ENCODE measurements at places on chromosomes 16 and 17.

DNA sequence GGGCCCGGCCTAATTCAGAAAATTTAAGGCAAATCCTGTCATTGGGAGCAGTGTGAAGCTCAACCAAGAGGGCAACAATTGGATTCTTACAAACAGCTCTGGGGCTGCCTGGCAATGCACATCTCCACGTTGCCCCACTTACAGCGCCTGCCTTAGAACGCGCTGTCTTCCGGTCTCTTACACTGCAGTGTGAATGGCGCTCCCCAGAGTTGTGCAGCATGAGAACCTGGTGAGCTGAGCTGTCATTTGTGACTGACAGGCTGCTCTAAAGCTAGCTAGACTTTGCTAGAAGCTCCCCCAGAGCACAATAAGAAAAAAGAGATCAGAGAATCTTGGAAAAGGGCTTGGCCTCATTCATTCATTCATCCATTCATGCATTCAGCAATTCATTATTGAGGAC is 64.5 kb upstream of the PLCG2 start:
- DNase-seq: no peak
- H3K27ac ChIP-seq: no peak overlapping the region
- no peaks in the 10 kb centered on the region for H3K27me3 ChIP-seq
- no peak overlapping the region for H3K4me3 ChIP-seq

DNA sequence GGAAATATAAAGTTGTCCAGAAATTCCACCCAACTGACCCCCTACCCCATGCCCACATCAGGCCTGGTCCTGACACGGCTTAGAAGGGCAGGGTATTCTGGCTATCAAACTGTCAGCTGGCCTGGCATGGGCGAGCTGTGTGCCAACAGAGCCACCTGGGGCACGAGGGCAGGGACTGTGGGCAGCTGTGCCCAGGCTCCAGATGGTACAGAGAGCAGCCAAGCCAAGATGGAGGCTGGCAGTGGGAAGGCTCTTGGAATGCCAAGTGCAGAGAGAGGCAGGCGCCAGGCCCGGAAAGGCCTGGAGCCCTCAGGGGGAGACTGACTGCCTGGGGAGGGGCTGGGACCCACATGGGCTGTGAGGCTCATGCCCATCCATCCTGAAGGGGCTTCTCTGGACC is 24.3 kb upstream of the PHF12 start:
- H3K4me3 ChIP-seq: no peak overlapping the region
- H3K27ac ChIP-seq: no peak overlapping the region
- H3K4me1 ChIP-seq: no peaks in the 10 kb centered on the region

DNA sequence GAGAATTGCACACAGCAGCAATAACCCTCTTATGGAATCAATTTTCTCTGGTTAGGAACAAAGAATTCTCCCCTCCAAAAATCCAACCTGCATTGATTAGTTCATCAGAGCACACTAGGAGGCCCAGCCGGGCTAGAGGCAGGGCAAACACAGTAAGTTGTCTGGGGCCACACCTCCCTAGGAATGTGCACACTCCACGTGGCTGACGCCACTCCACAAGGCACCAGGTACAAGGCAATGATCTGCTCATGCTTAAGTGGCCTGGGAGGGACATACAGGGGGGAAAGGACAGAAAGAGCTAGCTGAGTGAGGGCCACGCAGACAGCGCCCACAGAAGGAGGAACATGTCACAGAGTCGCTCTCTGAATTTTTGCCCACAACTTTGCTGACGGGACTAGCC is 107.6 kb downstream of the SLC39A11 start:
- H3K27me3 ChIP-seq: no peaks in the 10 kb centered on the region
- H3K4me3 ChIP-seq: no peak overlapping the region
- no peak overlapping the region for H3K27ac ChIP-seq
- no peaks in the 10 kb centered on the region for H3K4me1 ChIP-seq
- DNase-seq: no peak

GRCh38 chr17:32873114-32873513 is 3.8 kb downstream of the MYO1D start:
- no peak for DNase-seq
- no peak overlapping the region for H3K4me3 ChIP-seq
- no peaks in the 10 kb centered on the region for H3K36me3 ChIP-seq
- H3K27me3 ChIP-seq: no peaks in the 10 kb centered on the region
- no peaks in the 10 kb centered on the region for H3K4me1 ChIP-seq

DNA sequence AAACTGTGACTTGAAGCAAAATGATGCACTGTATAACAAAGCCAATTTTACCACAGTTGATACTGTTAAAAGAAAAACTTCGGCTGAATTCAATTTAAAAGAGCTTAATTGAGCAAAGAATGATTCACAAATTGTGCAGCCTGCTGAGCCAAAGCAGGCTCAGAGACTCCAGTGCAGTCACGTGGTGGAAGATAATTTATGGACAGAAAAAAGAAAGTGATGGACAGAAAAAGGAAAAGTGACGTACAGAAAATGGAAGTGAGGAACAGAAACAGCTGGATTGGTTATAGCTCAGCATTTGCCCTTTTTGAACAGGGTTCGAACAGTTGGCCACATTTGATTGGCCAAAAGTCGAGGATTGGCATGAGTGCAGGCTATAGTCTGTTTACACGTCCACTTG is 25.7 kb downstream of the ZSWIM7 start:
- H3K4me3 ChIP-seq: no peak overlapping the region
- no peaks in the 10 kb centered on the region for H3K36me3 ChIP-seq
- H3K27me3 ChIP-seq: no peaks in the 10 kb centered on the region
- no peaks in the 10 kb centered on the region for H3K4me1 ChIP-seq
- no peak overlapping the region for H3K27ac ChIP-seq

GRCh38 chr17:80931421-80932265 is 60.0 kb upstream of the CHMP6 start:
- H3K36me3 ChIP-seq: no peaks in the 10 kb centered on the region
- no peak for DNase-seq
- no peak overlapping the region for H3K4me3 ChIP-seq
- no peak overlapping the region for H3K27ac ChIP-seq
- no peaks in the 10 kb centered on the region for H3K27me3 ChIP-seq
- H3K4me1 ChIP-seq: no peaks in the 10 kb centered on the region

DNA sequence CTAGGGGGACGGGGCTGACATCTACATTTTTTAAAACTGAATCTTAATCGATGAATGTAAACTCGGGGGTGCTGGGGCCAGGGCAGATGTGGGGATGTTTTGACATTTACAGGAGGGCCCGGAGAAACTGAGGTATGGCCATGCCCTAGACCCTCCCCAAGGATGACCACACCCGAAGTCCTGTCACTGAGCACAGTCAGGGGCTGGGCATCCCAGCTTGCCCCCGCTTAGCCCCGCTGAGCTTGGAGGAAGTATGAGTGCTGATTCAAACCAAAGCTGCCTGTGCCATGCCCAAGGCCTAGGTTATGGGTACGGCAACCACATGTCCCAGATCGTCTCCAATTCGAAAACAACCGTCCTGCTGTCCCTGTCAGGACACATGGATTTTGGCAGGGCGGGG is 21.4 kb downstream of the ADAM11 start:
- no peaks in the 10 kb centered on the region for H3K4me1 ChIP-seq
- no peaks in the 10 kb centered on the region for H3K36me3 ChIP-seq
- peak overlapping the region; percentile 49 for H3K27ac ChIP-seq
- no peak overlapping the region for H3K4me3 ChIP-seq
- no peaks in the 10 kb centered on the region for H3K27me3 ChIP-seq
